Activated T-helper 2 cell treated with anti-CD3 and anti-CD28 coated beads, Interferon-gamma antibody, Interleukin-2, Interleukin-4, amounts not matched to agents 10 μg/mL and 5 μg/mL and 100 μg/mL, durations not matched to agents 14 hours and 24 hours and 36 hours (primary cell): ENCODE measurements at places on chromosomes 3 and 15. TPM values are rescaled to one million over a fixed set of nuclear protein-coding genes. Genes with fewer than 3 reads are reported as not detected.

C3orf52 gene
- total RNA-seq = 11.7 and 13.3 TPM in 2 replicates

- DNase-seq = no peak
Measured at GRCh38 chr15:48823237-48823636, 12.4 kb upstream of the CEP152 start.

DNA sequence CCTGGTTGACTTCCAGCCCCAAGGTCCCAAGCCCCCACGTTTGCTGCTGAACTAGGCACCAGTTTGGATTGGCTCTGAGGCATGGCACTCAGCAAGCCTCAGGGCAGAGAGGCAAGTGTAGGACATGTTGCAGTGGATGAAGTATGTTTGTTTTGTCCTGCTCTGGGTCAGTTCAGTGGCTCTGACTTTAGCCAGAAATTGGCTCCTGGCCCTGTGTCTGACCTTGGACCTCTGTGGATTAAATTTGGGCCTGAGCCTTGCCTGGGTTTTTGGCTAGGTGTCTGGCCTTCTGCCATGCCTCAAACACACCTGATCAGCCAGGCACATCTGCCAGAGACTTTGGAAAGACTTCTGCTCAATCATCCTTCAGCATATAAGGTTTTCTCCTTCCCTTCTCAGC is 3.6 kb upstream of the MRAS start:
- no peak for DNase-seq

- DNase-seq = no peak
Measured at GRCh38 chr3:102444101-102444500, 9.3 kb downstream of the ZPLD1 start.

- no peak for DNase-seq
Measured at GRCh38 chr3:141412936-141413354, 44.6 kb downstream of the ZBTB38 start.

GRCh38 chr3:9803494-9803893 is 6.6 kb upstream of the TTLL3 start:
- no peak for DNase-seq

ARRDC4 gene
- 0.14 and 0.27 TPM in 2 replicates for total RNA-seq

DNA sequence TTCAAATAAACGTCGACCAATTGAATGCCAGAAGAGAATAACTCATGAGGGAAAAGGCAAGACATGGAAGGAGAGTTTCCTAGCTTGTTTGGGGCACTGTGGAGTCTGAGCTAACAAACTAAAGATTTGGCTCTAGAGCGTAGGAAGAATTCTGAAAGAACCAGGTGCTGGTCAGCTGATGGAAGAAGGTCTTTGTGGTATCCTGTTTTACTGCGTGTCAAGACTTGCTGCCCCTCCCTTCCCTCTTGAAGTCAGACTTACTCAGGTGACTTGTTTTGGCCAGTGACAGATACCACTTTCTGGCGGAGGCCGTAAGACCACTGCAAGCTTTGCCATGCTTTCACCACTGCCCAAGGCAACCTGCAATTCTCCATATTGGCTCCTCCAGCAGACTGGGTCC is 673 bp upstream of the HCLS1 start:
- no peak for DNase-seq

NISCH gene
- 70.0 and 73.4 TPM in 2 replicates for total RNA-seq

GHSR gene
- not detected in 2 replicates for total RNA-seq

GRCh38 chr3:41141433-41142167 is 57.7 kb upstream of the CTNNB1 start:
- DNase-seq = no peak

GRCh38 chr15:96457841-96458240 is 127.3 kb downstream of the NR2F2 start:
- DNase-seq = no peak

STRA6 gene
- not detected in 2 replicates for total RNA-seq

DNA sequence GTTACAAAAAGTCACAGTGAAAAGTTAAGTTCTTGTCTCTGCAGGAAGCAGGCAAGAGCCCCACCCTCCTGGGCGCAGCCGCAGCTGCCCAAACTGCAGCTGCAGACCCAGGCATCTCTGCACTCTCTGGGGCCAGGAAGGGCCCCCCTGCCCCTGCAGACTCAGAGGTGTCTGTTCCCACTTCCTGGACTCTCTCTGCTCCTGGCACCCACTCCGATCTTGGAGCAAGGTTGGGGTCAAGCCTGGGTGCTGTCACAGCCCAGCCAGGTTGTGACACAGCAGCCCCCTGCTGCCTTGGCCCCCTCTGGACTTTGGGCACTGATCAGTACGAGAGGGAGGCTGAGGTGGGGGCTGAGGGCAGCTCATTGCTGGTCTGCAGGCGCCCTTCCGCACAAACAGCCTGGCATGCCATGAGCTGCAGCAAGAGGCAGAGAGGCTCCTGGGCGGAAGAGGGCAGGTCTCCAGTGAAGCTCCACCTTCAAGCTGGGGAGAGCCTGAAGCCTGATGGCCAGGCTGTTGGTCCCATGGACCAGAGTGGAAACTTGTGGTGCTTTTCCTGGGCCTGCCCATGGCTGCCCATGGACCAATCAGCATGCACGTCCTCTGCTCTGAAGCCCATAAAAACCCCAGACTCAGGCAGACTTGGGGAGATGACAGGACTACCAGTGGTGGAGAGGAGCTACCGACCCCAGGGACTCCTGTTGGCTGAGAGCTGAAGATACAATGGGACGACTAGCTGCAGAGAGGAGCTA is 42.9 kb upstream of the LRRFIP2 start:
- DNase-seq = no peak

- no peak for DNase-seq
Measured at GRCh38 chr3:99708207-99708745, 69.9 kb downstream of the COL8A1 start.

DNA sequence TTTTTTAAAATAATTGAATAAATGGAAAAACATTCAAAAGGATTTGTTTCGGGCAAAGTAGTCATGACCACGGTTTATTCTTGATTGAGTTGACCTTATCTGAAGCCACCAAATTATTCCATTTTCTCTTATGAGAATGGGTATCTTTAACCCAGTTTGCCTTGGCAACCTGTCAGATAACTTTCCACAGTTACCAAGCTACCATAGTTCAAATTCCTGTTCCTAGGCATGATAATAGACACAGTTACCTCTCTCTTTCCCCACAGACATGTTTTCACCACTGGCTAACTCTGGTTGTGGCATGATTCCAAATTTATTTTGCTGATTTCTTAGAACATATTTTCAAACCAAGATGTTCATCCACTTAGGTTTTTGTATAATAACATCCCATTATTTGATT is 84.9 kb downstream of the NECTIN3 start:
- no peak for DNase-seq

- DNase-seq = no peak
Measured at GRCh38 chr3:47441796-47442551, 33.8 kb downstream of the SCAP start.

FES gene
- 51.9 and 55.8 TPM in 2 replicates for total RNA-seq

DNA sequence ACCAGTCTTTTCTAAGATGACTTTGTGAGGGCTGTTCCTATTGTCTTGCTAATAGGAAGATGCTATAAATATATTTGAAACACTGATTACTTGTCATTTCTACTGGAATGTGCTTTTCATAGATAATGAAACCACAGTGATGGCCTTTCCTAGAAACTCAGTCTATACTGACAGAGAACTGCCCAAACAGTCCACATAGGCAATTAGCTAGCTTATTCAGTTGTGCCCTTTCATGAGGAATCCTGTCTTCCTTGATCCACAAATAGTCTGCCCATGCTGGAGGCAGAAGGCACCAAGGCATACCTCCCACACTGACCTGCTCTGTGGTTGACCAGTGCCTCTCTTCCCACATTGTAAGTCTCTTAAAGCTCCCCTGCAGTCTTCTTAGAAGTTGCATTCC is 135.9 kb downstream of the CMSS1 start:
- no peak for DNase-seq
